CD4-positive, alpha-beta T cell treated with Interleukin-4 for 4 hours (primary cell): ENCODE measurements at places on chromosomes 16 and 17.

DNA sequence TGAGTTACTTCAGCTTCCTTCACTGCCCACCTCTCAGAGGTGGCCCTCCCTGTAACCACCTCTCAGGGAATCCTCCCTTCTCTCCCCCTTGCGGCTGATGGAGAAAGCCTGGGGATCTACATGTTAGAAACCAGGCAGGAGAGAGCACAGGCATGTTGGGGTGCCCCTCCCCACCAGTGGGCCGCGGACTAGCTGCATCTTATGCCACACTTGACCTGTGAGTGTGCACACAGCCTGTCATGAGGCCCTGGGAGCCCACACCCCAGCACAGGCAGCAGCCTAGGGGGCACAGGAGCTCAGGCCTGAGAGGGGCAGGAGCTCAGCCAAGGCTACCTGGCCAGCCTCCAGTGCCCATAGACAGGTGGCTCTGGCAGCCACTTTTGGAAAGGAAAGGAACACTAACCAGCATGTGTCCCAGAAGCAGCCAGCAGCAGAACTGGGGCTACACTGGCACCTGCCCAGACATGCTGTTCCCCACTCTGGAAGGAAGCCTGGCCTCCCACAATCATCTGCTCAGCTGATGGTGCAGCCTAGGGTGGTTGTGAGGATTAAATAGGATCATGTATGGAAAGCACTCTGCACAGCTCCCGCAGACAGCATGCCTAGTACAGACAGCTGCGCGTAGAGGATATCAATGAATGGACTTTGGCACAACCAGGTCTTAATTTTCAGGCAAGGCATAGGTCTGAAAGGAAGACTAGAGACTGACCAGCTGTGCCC, 60.5 kb downstream of the TMEM132E start:
- no peak for DNase-seq

- DNase-seq: no peak
These were observed at the start of gene GJC1 for GRCh38 chr17:44829523-44830358. Gene GJC1 (minus strand): TSS chr17:44830287. CDS start chr17:44805817, 24,470 bp downstream.

GRCh38 chr16:17866996-17867395, 396.2 kb upstream of the XYLT1 start:
- no peak for DNase-seq

- DNase-seq: no peak
These were observed 18.8 kb downstream of the STX4 start for GRCh38 chr16:31052114-31052513.

DNA sequence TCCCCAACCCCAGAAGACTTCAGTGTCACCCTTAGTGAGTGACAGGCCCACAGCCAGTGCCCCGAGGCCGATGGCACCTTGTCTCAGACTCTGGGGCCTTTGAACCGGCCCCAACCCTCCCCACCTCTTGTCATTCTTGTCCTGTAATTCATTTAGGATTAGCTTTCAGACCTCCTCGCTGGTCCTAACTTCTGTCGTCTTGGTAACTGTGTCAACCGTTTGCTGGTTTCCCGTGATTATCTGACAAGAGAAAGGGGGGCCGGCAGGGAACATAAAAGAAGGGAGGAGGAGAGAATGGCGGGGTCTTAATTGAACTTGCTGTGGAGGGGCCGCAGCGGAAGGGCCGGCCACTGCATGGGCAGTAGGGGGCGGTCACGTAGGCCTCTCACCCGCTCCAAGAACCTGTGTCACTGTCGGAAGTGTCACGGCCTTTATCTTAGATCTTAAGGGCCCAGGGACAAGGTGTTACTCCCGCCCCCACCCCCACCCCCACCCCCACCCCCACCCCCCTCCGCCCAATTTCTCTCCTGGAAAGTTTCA, 46.5 kb upstream of the GSE1 start:
- DNase-seq: no peak

DNA sequence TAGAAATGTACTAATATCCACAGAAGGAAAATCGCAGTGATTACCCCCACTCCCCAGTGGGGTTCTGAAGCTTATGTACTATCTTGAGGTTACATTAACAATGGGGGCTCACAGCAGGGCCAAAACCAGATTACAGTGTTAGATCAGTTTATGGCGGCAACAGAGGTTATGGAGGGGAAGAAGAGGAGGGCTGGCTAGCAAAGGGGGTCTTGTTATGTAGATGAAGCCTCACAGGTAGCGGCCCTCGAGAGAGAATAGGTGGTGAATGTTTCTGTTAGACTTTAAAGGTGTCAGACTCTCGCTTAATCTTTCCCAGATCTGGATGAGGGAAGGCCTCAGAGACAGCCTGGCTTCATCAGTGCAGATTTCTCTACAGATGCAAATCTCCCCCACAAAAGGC, 22.2 kb downstream of the RNF112 start:
- DNase-seq: no peak

GRCh38 chr17:63703556-63704258, 3.8 kb upstream of the LIMD2 start:
- no peak for DNase-seq

- no peak for DNase-seq
These were observed 16.7 kb downstream of the RPRML start for GRCh38 chr17:46962374-46962790.

DNA sequence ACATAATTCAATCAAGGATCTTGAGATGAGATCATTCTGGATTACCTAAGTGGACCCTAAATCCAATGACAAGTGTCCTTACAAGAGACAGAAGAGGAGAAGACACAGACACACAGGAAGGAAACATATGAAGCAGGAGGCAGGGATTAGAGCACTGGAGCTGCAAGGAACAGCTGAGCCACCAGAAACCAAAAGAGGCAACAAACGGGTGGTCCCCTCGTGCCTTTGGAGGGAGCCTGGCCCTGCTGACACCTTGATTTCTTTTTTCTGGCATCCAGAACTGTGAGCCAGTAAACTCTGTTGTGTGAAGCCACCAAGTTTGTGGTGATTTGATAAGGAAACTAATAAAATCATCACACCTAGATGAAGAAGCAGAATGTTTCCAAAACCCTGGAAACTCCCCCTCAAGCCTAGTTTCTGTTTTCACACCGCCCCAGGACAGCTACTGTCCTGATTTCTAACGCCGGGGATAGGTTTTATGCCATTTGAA, 115.2 kb downstream of the PITPNC1 start:
- no peak for DNase-seq
